Subcutaneous preadipocyte (primary cell): ENCODE measurements at places on chromosomes 12 and 14. TPM values are rescaled to one million over a fixed set of nuclear protein-coding genes. Genes with fewer than 3 reads are reported as not detected.

MPHOSPH9 gene
- 34.9 and 55.7 TPM in 2 replicates for total RNA-seq

PLCZ1 gene
- 0.39 TPM in 1 of 2 replicates, not detected in the other for total RNA-seq

ASCL1 gene
- not detected in 2 replicates for total RNA-seq

FIGNL2 gene
- under 0.01 TPM in 1 of 2 replicates, not detected in the other for total RNA-seq

PTCSC3 gene
- not detected in 2 replicates for total RNA-seq

SLC39A2 gene
- not detected in 2 replicates for total RNA-seq
